ENCODE measurements at places on chromosomes 12 and 14.

GRCh38 chr12:91316161-91316906 is 133.7 kb upstream of the DCN start:
- no peak for DNase-seq

GRCh38 chr14:90545966-90546751 is 149.3 kb downstream of the CALM1 start:
- DNase-seq: no peak

GRCh38 chr14:88437658-88438057 is 52.2 kb downstream of the SPATA7 start:
- no peak for DNase-seq

DNA sequence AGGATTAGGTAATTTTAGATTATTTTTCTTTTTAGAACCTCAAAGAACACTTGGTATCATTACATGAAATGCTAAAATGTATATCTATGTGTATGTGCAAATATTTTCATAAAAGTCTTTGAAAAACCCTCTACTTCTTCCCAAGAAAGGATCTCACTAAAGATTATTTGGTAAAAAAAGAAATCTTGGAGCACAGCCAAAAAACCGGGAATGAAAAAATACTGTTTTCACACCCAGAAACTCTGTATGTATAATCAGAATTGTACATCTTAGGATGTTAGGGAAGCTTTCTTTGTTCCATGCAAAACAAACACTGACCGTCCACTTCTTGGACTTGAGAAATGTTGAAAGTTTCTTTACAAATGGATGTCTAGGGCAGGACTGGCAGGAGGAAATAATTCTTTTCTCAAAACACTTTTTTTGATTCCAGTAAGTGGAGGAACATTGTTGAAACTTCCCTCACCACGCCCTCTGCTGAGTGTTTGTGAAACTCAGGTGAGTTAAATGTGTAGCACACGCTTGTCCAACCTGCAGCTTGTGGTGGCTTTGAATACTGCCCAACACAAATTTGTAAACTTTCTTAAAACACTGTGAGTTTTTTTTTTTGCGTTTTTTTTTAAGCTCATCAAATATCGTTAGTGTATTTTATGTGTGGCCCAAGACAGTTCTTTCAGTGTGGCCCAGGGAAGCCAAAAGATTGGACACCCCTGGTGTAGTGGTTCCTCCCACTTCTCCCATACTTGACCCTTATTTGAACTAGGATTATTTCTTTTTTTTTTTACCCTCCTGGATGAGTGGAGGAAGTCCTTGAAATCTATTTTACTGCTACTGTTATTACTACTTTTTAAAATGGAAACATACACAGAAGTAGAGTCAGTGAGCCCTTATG is 26.6 kb downstream of the FBXO34 start:
- peak; percentile 76 for DNase-seq

- no peak for DNase-seq
Observed at GRCh38 chr12:49893753-49894750, 9.6 kb downstream of the FAIM2 start.

- no peak for DNase-seq
Observed at GRCh38 chr12:69630191-69630590, 19.5 kb upstream of the LRRC10 start.

DNA sequence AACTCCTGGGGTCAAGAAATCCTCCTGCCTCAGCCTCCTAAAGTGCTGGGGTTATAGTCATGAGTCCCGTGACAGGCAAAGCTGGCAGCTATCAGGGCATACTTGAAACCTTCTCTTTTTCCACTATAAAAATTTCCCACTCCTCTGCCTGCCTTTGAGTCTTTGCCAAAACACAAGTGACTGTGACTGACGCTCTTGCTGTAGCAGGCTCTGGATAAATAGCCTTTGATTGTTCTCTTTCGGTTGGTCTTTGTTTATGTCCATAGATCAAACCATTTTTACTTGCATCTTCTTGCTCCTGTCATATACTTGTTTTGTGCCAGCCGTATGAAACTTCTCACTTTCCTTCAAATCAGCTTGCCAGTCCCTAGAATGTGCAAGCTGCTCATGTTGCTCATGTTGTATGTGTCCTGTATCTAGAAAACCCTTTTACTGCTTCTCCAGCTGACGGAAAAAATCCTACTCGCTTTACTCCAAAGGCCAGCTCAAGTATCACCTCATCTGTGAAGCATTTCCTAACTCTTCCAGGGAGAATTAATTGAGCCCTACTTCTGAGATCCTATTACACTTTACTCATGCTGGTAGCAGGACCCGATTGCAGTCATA is 73.1 kb downstream of the RESF1 start:
- DNase-seq: no peak

- no peak for DNase-seq
Observed at GRCh38 chr14:20412411-20412810, 890 bp downstream of the TEP1 start.

GRCh38 chr12:47838286-47838931 is 18.7 kb upstream of the HDAC7 start:
- peak; percentile 54 for DNase-seq
